Left colon (tissue), 2 donors: ENCODE measurements at places on chromosomes 11 and 22. TPM values are rescaled to one million over a fixed set of nuclear protein-coding genes. Genes with fewer than 3 reads are reported as not detected.

GRCh38 chr11:14380947-14381561 lies 22.1 kb upstream of the RRAS2 start:
- DNase-seq: peak; percentile 77

GRCh38 chr22:20111689-20112622 lies 3.9 kb upstream of the RANBP1 start:
- DNase-seq: no peak

- DNase-seq: no peak
Observed at GRCh38 chr22:37353839-37354238, 71.5 kb downstream of the CYTH4 start.

DNA sequence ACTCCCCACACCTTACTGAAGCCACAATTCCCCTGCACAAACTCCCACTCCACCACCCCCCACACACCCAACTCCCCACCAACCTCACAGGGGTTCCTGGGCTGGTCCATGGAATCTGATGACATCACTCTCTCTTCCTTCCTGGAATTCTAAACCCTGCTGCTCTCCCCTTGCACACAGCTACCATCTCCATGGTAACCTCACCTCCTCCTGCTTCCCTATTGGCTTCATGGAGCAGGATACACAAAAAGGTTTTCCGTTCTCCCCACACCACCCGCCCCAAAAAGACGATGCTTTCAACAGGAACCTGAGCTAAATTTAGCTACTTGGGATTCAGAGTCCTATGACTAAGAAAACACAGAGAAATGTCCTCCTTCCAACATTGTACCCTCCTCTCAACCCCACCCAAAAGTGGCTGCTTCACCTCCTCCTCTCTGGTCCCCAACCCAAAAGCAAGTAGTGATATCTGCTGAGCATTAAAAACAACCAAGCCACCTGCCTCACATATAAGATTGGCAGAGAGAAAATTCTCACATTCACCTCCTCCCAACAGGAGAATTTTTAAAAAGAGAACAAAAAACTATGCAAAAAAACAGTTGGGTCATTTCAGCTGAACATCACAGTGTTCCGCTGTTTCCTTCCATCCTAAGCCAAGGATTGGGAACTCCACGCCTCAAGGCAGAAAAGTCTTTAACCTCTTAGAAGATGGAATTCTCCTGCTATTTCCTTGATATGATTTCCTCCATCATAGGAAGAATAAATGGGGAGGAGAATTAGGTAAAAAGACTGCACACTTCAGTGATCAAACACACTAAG lies 66.9 kb downstream of the RBFOX2 start:
- peak; percentile 21 for DNase-seq

DNA sequence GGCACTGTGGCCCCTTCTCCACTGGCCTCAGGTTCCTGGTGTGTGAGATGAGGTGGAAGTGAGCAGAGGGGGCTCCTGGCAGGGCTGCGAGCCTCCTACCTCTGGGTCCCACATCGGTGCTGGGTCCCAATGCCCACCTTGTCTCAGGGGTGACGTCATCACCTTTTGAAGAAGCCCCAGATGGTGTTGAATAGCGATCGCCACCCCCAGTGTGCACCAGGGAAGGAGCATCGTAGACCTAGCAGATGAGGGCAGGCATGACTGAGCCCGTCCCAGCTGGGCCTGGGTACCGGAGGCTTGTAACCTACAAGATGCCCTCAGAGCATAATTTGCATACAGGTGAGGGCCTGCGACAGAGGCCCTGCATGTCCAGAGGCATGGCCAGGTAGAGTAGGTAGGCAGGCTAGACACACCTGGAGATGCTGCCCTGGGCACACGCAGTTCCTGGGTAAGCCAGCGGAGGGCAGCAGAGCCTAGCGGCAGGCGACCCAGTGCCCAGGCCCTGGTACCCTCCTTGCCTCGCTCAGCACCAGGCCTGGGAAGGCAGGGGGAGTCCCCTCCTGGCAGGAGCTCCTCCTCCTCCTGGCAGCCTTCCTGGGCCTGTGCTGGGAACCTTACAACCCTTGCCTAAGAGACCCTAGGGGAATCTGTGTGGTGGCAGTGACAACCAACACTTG lies 52.5 kb downstream of the TPCN2 start:
- peak; percentile 78 for DNase-seq

ABCG4 gene
- total RNA-seq: not detected

RFPL1 gene
- not detected for total RNA-seq

SSTR3 gene
- not detected for total RNA-seq
